Lung (tissue), 17 donors: ENCODE measurements at places on chromosomes 5 and 9. TPM values are rescaled to one million over a fixed set of nuclear protein-coding genes. Genes with fewer than 3 reads are reported as not detected.

The EQTN gene
- polyA plus RNA-seq = not detected

The KIF24 gene
- polyA plus RNA-seq = 0.71 TPM

DNA sequence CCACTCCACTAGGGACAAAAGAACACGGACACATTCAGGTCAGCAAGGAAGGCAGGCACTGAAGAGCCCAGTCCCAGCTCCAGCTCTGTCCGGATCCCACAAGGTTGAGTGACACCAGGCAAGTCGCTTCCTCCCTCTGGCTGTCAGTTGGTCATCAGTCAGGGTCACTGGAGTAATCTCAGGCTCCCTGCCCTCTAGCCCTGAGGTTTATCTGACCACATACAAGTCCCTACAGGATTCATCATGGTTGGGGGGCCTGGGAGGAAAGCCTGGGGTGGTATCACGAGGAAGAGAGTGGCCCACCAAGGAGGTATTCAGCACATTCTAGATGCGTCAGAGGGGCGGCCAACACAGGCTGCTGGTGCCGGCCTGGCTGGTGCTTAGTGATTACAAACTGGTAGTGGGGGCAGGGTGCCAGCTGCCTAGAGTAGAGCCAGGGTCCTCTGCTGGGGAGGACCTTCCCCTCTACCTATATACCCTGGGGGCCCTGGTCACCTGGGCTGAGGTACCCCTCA is 81.5 kb downstream of the SHB start:
- H3K4me1 ChIP-seq = peaks cover 20% of the 10 kb centered on the region
- no peak for DNase-seq

DNA sequence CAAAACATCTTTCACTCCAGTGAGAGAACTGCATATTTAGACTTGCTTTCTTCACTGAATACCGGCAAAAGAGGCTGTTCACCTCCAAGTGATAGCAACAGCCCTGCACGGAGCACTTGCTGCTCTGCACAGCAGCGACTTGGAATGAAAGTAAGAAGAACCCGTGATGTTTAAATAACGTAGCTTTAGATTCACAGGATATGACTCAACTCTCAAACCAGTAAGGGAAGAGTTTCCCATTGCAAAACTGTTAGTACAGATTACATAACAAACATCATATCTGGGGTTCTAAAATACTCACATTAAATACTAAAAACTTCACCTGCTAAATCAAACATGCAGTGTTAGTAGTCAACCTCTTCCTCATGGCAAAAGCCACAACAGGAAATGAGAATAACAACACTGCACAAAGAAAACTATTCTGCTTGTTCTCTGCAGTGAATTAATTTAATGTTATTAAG is 203.4 kb downstream of the MCTP1 start:
- no peaks in the 10 kb centered on the region for H3K36me3 ChIP-seq
- peak; percentile 17 for DNase-seq
- no peaks in the 10 kb centered on the region for H3K4me1 ChIP-seq
- no peaks in the 10 kb centered on the region for H3K27me3 ChIP-seq
- peak overlapping the region; percentile 10 for H3K4me3 ChIP-seq
- peak overlapping the region; percentile 33 for H3K27ac ChIP-seq

The PRSS3 gene
- 0.26 TPM for polyA plus RNA-seq

DNA sequence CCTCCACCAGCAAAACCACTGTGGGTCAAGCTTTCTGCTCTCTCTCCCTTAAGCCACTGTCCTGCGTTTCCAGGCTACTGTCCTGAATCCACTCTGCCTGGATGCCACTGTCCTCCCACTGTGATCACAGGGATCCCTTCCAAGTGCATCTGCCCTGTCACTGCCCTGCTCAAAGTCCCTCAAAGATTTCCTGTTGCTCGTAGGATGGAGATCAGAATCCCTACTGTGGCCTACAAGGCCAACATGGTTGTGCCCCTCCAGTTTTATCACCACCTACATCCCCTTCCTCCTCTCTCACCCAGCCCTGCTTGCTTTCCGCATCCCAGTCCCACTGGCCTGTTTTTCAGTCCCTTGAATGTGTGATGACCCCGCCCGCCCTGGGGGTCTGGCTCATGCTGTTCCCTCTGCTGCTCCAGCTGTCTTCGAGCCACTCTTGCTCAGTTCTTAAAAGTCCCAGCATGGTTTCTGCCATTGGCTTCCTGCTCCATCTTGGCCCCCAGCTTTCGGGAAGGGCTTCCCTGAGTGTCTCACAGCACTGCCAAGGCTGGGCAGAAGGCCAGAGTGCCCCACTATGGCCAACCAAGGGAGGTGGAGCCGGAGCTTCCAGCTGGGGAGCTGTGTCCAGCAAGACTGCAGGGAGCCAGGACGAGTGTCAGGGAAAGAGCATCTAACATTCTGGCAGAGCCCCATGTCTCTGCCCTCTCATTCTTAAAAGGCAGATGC is 12.9 kb upstream of the FRRS1L start:
- no peak for DNase-seq
- no peak overlapping the region for H3K4me3 ChIP-seq
- no peaks in the 10 kb centered on the region for H3K27me3 ChIP-seq
- H3K27ac ChIP-seq = no peak overlapping the region
- H3K4me1 ChIP-seq = no peaks in the 10 kb centered on the region

The GLRA1 gene
- not detected for polyA plus RNA-seq

- no peaks in the 10 kb centered on the region for H3K27me3 ChIP-seq
- no peak overlapping the region for H3K27ac ChIP-seq
- no peak overlapping the region for H3K4me3 ChIP-seq
- no peak for DNase-seq
- H3K4me1 ChIP-seq = no peaks in the 10 kb centered on the region
Observed at GRCh38 chr9:2255128-2255527, 240.0 kb downstream of the SMARCA2 start.

- H3K4me3 ChIP-seq = no peak overlapping the region
- no peak overlapping the region for H3K27ac ChIP-seq
- no peaks in the 10 kb centered on the region for H3K36me3 ChIP-seq
Observed at GRCh38 chr5:62729675-62730074, 151.1 kb downstream of the LRRC70 start.

The TUSC1 gene
- 9.4 TPM for polyA plus RNA-seq

The CER1 gene
- not detected for polyA plus RNA-seq

The PPP3R2 gene
- not detected for polyA plus RNA-seq

GRCh38 chr5:162174358-162174974 is 106.9 kb downstream of the GABRG2 start:
- no peak overlapping the region for H3K27ac ChIP-seq
- H3K36me3 ChIP-seq = no peaks in the 10 kb centered on the region
- no peak overlapping the region for H3K4me3 ChIP-seq

DNA sequence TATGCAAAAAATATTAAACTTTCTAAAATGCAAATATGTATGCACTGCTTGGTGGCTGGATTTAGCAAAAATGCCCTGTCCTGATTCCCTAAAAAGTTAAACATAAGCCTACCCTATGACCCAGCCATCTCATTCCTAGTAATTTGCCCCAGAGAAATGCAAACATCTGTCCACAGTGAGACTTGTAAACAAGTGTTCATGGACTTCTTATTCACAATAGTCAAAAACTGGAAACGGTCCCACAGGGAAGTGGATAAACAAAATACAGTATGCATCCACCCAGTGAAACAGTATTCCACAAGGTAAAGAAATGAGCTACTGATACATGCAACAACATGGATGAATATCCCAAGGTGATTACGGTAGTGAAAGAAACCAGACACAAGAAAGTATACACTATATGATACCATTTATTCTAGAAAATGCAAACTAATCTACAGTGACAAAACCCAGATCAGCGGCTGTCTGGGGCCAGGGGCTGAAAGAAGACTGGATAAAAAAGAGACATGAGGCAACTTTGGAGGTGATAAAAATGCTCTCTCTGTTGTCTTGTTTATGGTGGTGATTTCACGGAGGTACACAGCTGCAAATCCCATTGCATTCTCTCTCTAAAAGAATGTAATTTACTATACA is 277.3 kb downstream of the GLIS3 start:
- H3K27me3 ChIP-seq = no peaks in the 10 kb centered on the region
- no peak for DNase-seq
- H3K4me1 ChIP-seq = no peaks in the 10 kb centered on the region
- no peak overlapping the region for H3K4me3 ChIP-seq

GRCh38 chr5:126875303-126875785 is 98.4 kb downstream of the LMNB1 start:
- no peak overlapping the region for H3K4me3 ChIP-seq
- H3K27ac ChIP-seq = no peak overlapping the region
- H3K36me3 ChIP-seq = no peaks in the 10 kb centered on the region
- DNase-seq = peak; percentile 86
- peaks cover 22% of the 10 kb centered on the region for H3K27me3 ChIP-seq

The TMEM252 gene
- polyA plus RNA-seq = not detected

The LECT2 gene
- not detected for polyA plus RNA-seq

DNA sequence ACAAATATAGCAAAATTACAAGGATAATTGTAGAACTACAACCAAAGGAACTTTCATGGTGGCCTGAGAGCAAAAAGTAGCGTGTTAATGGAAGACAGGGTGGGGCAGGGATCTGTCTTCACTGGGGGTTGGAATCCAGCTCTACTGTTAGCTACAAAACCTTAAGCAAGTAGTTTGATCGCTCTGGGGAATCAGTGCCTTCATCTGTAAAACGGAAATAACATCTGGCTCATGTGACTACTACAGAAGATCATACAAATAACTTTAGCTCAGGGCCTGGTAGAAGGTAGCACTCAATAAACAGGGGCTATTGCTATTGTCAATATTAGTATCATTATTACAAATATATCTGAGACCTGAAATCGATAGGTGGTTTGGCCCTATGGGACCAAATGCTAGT is 40.4 kb downstream of the ZNF608 start:
- H3K27ac ChIP-seq = no peak overlapping the region
- no peaks in the 10 kb centered on the region for H3K36me3 ChIP-seq
- H3K4me1 ChIP-seq = peaks cover 29% of the 10 kb centered on the region

The SLC4A9 gene
- 0.06 TPM for polyA plus RNA-seq

The SLC6A3 gene
- 0.30 TPM for polyA plus RNA-seq

DNA sequence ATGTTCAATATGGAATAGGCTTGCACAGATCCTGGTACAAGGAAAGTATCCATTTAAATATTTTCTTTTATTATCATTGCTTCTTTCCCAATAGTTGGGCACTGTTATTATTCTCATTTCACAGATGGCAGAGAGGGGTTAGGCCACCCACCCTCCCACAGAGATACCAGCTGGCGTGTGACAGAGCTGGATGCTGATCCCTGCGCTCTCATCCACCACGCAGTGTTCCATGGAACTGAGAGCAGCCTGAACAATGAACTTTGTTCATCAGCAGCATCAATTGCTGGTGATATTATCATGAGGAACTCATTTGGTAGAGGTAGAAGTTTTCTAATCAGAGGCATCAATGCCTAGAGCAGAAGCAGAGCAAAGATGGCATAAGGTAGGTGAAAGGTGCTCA is 227.9 kb downstream of the ESM1 start:
- H3K27ac ChIP-seq = no peak overlapping the region
- no peaks in the 10 kb centered on the region for H3K4me1 ChIP-seq
- H3K27me3 ChIP-seq = no peaks in the 10 kb centered on the region
- DNase-seq = no peak
- no peak overlapping the region for H3K4me3 ChIP-seq

GRCh38 chr5:10876006-10876744 is 115.1 kb upstream of the DAP start:
- H3K27ac ChIP-seq = no peak overlapping the region
- H3K4me3 ChIP-seq = no peak overlapping the region
- H3K4me1 ChIP-seq = no peaks in the 10 kb centered on the region
- no peaks in the 10 kb centered on the region for H3K27me3 ChIP-seq
- H3K36me3 ChIP-seq = no peaks in the 10 kb centered on the region

- DNase-seq = peak; percentile 34
- no peaks in the 10 kb centered on the region for H3K27me3 ChIP-seq
- H3K27ac ChIP-seq = peak overlapping the region; percentile 82
- no peak overlapping the region for H3K4me3 ChIP-seq
- H3K36me3 ChIP-seq = no peaks in the 10 kb centered on the region
Observed at GRCh38 chr5:149452665-149453617, 73.8 kb upstream of the IL17B start.

The MAP1B gene
- polyA plus RNA-seq = 1.5 TPM

GRCh38 chr5:320524-321229 is 837 bp upstream of the AHRR start:
- peaks cover 5% of the 10 kb centered on the region for H3K27me3 ChIP-seq
- no peaks in the 10 kb centered on the region for H3K36me3 ChIP-seq
- H3K4me1 ChIP-seq = no peaks in the 10 kb centered on the region
- DNase-seq = no peak
- H3K4me3 ChIP-seq = peak overlapping the region; percentile 57

GRCh38 chr5:136190904-136191303 is 2.1 kb downstream of the SMIM32 start:
- no peak for DNase-seq
- peaks cover 32% of the 10 kb centered on the region for H3K27me3 ChIP-seq
- H3K4me3 ChIP-seq = no peak overlapping the region
- H3K27ac ChIP-seq = no peak overlapping the region
- no peaks in the 10 kb centered on the region for H3K4me1 ChIP-seq
- peaks cover 8% of the 10 kb centered on the region for H3K36me3 ChIP-seq

DNA sequence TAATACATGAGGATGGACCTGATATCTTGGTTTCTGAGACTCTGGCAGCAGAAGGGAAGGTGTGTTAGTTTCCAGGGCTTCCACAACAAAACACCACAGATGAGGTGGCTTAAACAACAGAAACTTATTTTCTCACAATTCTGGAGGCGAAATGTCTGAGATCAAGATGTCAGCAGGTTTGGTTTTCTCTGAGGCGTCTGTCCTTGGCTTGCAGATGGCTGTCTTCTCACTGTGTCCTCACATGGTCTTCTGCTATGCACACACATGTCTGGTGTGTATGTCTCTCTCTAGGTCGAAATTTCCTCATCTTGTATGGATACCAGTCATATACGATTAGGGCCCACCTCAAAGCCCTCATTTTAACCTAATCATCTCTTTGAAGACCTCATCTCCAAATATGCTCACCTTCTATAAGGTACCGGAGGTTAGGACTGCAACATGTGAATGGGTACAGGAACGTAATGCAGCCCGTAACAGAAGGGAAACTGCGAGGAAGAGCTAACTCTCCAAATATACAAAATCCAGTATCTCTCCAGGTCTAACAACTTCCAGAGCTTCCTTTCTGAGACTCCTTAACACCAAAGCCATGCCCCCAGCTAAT is 139.8 kb upstream of the SMARCA2 start:
- H3K27me3 ChIP-seq = no peaks in the 10 kb centered on the region
- H3K27ac ChIP-seq = no peak overlapping the region
- no peaks in the 10 kb centered on the region for H3K4me1 ChIP-seq
- no peaks in the 10 kb centered on the region for H3K36me3 ChIP-seq
- DNase-seq = no peak

DNA sequence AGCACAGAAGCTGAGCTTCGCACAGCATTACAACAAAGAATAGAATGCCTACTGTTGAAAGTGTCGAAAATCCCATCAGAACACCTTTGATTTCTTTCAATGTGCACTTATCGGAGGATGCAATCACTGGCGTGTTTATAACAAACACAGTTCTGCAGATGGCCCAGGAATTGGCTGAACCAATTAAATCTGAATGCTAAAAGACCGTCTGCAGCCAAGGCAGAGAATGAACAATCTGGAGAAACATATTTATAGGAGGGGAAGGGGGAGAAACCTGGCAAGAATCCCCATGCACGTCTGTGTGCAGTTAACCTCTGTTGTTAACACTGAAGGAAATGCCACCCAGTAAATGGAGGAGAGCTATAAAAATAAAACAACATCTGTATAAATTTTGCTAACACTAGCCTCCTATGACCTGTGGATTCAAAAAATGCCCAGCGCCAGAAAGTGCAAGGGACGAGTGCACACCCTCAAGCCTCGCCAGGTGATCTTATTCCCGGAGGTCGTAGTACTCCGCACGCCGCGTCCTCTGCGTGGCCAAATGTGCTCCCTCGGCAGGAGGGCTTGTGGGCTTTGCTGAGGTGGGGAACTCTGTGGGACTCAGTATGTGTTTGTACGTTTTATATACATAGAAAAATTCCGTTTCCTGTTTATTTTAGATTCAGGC is 56.8 kb downstream of the PTCH1 start:
- H3K27ac ChIP-seq = no peak overlapping the region
- DNase-seq = peak; percentile 80
- no peak overlapping the region for H3K4me3 ChIP-seq
- peaks cover 74% of the 10 kb centered on the region for H3K36me3 ChIP-seq
- no peaks in the 10 kb centered on the region for H3K27me3 ChIP-seq

The NUTM2F gene
- polyA plus RNA-seq = not detected
